ENCODE measurements at places on chromosomes 16 and 17.

DNA sequence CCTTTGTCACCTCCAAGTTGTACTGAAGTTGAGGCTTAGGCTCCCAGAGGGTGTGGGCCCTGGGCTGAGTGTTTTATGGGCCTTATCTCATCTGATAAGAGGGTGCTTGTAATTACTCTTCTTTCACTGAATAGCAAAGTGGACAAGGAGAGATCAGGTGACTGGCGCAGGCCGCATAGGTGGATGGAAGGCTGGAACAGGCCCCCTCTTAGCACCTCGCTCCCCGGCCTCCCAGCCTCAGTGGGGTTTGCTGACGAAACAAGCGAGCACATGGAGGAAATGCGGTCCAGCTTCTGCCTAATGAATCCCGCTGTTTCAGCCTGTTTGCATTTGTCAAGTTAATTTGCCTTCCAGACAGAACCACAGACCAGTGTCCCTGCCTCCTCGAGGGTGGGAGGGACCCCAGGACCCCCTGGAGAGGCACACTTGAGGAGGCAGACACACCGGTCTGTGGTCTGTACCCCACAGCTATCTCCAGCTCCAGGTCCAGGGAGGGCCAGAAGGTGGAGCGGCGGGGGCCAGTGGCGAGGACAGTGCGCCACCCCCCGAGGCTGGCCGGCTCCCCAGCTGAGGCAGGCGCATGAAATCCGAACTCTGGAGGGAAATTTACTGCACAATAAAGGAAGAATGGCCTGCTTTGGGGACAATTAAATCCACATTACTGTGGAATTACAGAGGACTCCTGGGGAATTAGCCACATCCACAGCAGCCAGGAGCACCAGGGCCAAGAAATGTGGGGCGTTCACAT, 123.4 kb downstream of the NTN1 start:
- no peak for DNase-seq

DNA sequence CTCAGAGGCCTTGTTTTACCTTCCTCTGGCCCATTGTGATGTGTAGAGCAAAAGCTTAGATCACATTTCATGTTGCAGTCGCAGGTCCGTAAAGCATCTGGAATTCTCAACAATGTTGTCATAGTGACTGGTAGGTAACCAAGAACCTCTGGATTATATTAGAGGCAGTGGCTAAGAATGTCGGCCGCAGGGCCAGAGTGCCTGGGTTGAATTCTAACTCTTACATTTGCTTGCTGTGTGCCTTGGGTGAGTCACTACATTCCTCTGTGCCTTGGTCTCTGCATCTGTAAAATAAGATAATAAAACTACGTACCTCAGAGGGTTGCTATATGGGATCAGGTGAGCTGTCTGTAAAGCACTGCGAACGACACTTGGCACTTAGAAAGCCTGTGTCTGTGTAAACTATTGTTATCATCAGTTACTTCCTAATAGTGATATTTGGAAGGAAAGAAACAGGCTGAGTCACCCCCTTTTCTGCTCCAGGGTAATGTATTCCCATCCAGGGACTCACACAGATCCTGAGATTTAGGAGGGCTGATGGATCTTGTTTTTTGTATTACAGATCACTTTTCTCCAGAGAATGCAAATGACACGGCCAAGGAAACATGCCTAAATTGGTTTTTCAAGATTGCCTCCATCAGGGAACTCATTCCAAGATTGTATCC, 52.2 kb downstream of the VPS35L start:
- DNase-seq: no peak

GRCh38 chr17:56486732-56487131, 106.8 kb upstream of the NOG start:
- no peak for DNase-seq

GRCh38 chr17:82157046-82158035, 55.3 kb downstream of the CCDC57 start:
- no peak for DNase-seq

DNA sequence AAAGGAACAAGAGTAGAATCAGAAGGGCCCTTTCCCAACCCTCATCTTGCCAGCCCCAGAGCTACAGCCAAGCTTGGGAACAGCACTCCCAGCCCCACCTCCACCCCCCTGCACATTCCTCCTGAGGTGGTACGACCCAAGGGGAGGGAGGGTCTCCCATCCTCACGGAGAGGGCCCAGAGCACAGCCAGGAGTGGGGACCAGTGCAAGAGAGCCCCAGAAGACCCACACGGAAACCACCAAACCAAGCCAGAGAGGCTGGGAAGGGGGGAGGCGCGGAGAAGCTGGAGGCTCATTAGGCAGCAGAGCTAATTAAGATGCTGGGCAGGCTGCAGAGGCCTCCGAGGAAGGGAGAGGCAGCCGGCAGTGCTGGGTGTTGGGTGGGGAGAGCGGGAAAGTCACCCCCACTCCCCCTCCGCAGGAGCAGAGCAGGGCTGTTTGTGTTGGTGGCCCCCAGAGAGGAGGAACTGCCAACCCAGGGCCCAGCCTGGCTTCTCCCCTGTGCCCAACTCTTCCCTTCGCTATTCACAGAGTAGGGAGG, 2.4 kb downstream of the CACNB1 start:
- no peak for DNase-seq

GRCh38 chr16:60481591-60481990, 1554.6 kb downstream of the CDH8 start:
- no peak for DNase-seq

GRCh38 chr17:2929881-2930533, 133.4 kb downstream of the OR1D5 start:
- DNase-seq: peak; percentile 56

DNA sequence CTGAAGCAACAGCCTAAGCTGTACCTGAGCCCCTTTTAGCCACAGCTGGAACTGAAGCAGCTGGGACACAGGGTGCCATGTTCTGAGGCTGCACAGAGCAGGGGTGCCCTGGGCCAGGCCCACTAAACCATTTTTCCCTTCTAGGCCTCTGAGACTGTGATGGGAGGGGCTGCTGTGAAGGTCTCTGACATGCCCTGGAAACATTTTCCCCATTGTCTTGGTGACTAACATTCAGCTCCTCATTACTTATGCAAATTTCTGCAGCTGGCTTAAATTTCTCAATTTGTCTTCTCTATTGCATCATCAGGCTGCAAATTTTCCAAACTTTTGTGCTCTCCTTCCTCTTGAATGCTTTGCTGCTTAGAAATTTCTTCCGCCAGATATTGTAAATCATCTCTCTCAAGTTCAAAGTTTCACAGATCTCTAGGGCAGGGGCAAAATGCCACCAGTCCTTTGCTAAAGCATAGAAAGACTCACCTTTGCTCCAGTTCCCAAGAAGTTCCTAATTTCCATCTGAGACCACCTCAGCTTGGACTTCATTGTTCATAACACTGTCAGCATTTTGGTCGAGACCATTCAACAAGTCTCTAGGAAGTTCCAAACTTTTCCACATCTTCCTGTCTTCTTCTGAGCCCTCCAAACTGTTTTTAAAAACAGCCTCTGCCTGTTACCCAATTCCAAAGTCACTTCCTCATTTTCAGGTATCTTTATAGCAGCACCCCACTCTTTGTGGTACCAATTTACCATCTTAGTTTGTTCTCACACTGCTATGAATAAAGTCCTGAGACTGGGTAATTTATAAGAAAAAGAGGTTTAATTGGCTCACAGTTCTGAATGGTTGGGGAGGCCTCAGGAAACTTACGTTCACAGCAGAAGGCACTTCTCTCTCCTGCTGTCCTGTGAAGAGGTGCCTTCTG, 49.8 kb downstream of the TMEM100 start:
- DNase-seq: no peak

- DNase-seq: no peak
These were observed 43.9 kb downstream of the KLHDC4 start for GRCh38 chr16:87721622-87722585.

DNA sequence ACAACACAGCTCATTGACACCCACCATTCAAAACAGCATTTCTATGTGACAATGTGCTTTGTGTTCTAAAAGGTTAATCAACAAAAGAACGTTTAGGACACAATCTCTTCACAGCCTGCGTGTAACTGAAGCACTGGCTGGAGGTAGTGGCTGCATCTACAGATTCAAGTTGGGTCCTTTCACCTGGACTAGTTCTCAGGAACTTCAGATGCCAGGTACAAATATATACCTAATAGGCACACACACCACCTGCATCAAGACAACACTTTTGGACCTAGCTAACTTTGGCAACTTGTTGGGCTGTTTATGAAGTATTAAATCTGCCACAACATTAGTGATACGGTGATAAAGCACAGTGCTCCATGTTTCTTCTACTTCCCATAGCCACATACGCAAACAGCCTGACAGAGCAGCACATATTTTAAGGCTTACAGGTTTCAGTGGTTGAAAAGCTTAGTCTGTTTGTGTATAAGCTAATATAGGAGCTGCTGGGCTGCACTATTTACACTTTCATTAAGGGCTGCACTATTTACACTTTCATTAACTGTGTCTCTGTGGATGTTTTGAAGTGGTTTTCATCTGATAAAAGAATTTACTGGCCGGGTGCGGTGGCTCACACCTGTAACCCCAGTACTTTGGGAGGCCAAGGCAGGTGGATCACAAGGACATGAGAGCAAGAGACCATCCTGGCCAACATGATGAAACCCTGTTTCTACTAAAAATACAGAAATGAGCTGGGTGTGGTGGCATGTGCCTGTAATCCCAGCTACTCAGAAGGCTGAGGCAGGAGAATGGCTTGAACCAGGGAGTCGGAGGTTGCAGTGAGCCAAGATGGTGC, 132.6 kb downstream of the PARN start:
- DNase-seq: no peak

DNA sequence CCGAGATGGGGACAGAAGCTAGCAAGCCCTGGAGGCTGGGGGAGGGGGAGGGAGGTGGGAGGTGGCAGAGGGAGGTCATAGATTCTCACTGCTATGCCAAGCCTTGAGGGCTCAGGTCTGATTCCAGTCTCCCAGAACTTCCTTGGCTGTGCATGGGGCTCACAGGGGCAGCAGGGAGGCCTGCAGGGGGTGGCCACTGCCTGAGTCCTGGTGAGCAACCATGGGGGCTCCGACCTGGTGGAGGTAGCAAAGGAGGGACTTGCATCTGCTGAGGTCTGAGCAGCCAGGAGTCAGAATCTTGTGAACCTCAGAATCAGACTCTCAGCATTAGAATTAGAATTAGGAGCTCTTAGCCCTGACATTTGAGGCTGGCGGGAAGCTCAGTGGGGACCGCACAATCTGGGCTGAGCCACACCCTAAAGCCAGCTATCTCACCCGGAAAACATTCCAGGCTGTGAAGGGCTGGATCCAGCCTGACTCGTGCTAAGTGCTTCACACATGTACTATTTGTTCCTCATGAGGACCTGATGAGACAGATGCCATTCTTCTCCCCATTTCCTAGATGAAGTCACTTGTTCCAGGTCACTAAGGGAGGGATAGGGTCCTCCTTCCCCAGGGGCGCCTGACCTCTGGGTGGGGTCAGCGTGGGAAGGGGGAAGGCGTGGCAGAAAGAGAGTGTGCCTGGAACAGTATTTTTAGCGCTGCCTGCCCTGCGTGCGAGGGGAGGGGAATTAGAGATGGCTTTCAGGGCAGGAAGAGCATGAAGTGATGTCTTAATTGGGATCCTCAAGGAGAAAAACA, 17.3 kb upstream of the KCNJ12 start:
- DNase-seq: no peak

DNA sequence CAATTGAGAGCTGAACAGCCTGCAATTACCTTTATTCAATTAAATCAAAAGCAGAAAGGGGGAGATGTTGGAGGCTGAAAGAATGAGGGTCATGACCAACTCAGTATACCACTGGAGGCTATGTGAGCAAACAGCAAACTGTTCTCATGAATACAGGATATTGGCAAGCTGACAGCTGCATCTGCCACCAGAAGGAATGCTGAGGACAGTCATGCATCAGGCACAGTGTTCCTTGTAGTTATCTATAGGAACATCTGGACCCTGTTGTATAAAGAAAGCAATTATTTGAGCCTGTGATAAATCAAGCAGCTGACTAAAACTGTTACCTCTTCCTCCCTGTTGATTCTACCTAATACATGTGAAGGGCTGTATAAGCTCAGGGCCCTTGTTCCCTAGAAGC, 2064.6 kb downstream of the TP53TG3F start:
- DNase-seq: no peak

- DNase-seq: no peak
These were observed 3.5 kb upstream of the ACSM3 start for GRCh38 chr16:20760346-20760745.

DNA sequence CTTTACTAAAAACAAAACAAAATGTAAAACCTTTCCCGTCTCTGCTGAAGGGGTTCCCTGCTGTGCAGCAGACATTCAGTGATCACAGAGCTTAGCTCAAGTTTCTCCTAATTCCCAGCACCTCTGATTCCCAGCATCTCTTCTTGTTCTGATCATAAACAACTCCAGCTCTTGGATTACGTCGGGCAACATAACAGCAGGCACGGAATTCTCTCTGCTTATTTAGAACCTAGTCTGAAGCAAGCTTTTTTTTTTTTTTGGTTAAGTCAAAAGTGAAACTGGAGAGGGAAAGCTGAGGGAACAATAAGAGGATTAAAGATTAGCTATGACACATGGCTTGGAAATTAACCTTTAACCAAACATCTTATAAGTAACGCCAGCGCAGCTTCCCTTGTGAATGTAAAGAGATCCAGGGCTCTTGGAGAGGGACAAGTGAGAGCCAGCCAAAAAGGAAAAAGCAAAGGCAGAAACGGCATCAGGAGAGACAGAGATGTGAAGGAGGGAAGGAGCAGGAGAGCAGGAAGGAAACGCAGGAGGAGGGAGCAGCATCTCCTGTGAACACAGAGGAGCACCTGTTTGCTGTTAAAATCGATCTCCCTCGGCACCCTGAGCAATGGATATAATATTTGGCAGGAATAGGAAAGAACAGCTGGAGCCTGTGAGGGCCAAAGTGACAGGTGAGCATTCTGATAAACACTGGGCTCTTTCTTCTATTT, at the start of gene BCO1:
BCO1 (plus strand) TSS at position 394 of the 716 bp plus-strand sequence; CDS start at position 614, 220 bp downstream.
- no peak for DNase-seq

GRCh38 chr17:82232876-82233785, 4.3 kb downstream of the SLC16A3 start:
- DNase-seq: no peak

DNA sequence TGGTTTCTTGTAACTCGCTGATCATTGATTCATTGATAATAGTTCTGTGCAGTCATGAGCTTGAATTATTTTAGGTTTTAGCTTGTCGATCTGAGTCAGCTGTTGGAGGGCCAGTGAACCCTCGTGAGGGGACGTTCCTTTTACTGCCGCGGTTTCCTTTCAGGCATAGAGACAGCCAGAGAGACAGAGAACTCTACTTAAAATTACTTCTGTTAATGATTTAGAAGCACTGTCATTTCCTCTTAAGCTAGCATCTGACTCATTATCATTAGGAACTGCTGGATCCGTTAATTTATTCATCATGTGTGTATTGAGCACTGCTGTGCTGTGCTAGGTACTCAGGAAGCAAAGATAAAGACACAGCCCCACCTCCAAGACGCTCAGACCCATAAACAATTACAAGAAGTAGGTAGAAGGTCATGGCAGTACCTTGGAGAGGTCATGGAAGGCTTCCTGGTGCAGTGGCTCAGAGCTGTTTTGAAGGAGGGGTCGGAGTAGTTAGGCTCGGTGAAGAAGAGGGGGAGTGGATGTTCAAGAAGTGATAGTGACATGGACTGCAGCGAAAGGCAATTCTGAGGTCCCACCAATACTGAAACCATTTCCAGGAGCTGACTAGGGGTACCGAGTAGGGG, 3.3 kb downstream of the PGS1 start:
- DNase-seq: peak; percentile 61

GRCh38 chr16:57701759-57702371, 7.3 kb downstream of the DRC7 start:
- DNase-seq: no peak

GRCh38 chr16:26457095-26457494, 609.6 kb upstream of the C16orf82 start:
- no peak for DNase-seq

GRCh38 chr17:39576187-39576586, 31.5 kb downstream of the NEUROD2 start:
- peak; percentile 34 for DNase-seq

GRCh38 chr16:19431636-19432340, 14.1 kb downstream of the TMC5 start:
- DNase-seq: no peak

GRCh38 chr16:73743665-73744496, 552.7 kb upstream of the PSMD7 start:
- no peak for DNase-seq
